Panc1 (cell line): ENCODE measurements at places on chromosomes 5 and 9. TPM values are rescaled to one million over a fixed set of nuclear protein-coding genes. Genes with fewer than 3 reads are reported as not detected.
A peak's percentile ranks its signal among the peaks of the same experiment; 100 is the strongest.

DNA sequence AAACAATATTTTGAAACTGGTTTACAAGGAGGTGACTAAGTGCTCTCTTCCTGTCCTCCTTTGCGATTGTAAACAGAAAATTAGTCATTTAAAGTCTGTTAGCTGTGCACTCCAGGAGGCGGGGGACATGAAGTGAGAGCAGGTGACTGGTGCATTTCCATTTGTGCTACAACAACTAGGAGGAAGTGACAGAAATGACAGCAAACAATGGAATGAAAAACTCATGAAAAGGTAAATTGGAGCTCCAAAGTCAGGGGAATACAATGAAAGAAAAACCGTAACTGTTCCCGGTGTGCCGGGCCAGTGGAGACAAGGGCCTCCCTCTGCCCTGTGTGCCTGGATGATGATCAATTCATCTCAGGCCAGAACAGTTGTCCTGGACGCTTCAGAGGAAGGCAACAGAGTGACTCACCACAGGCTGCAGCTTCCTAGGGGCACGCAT is 439.9 kb downstream of the GADD45G start:
- H3K27me3 ChIP-seq = no peaks in the 10 kb centered on the region
- no peaks in the 10 kb centered on the region for H3K36me3 ChIP-seq
- peak overlapping the region; percentile 35 for H3K4me3 ChIP-seq
- peak; percentile 88 for DNase-seq

GRCh38 chr9:77843076-77843870 is 188.3 kb downstream of the GNAQ start:
- no peak for DNase-seq
- H3K36me3 ChIP-seq = no peaks in the 10 kb centered on the region
- H3K27me3 ChIP-seq = no peaks in the 10 kb centered on the region
- H3K4me1 ChIP-seq = no peaks in the 10 kb centered on the region
- H3K4me3 ChIP-seq = no peak overlapping the region

GRCh38 chr5:37086466-37087173 is 162.6 kb downstream of the CPLANE1 start:
- no peaks in the 10 kb centered on the region for H3K4me1 ChIP-seq
- DNase-seq = no peak
- no peaks in the 10 kb centered on the region for H3K36me3 ChIP-seq
- H3K27me3 ChIP-seq = no peaks in the 10 kb centered on the region
- H3K4me3 ChIP-seq = no peak overlapping the region

DNA sequence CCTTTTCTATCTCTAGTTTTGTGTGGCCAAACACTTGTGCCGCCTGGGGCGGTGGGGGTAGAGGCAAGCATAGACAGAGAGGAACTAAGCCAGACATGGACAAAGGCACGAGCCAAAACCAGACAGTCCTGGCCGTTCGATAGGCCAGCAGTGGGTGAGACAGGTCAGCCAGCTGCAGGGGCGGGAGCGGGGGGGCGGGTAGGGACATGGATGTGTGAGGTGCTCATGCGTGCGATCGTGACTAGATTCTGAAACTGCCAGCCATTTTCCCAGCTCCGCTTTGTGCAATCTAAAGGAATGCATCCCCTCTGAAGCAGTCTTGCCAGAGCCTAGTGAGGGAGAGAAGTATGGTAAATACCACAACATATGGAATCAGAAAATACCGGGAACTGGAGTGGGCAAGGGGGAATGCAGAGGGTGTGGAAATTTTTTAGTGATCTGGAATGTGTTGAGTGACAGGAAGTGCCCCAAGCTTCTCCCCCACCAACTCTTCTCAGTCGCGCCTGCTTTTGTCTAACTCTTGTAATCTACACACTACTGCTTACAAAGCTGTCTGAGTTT is 111.9 kb downstream of the NR6A1 start:
- H3K27ac ChIP-seq = peak overlapping the region; percentile 98
- H3K4me3 ChIP-seq = peak overlapping the region; percentile 73
- peaks cover 36% of the 10 kb centered on the region for H3K4me1 ChIP-seq

GRCh38 chr5:38706376-38706775 is 139.4 kb upstream of the OSMR start:
- no peaks in the 10 kb centered on the region for H3K27me3 ChIP-seq
- H3K27ac ChIP-seq = peak overlapping the region; percentile 67
- no peaks in the 10 kb centered on the region for H3K36me3 ChIP-seq
- H3K4me1 ChIP-seq = peaks cover 20% of the 10 kb centered on the region

- no peak overlapping the region for H3K27ac ChIP-seq
- DNase-seq = no peak
- no peaks in the 10 kb centered on the region for H3K27me3 ChIP-seq
Observed at GRCh38 chr9:34143116-34143515, 16.6 kb upstream of the DCAF12 start.

DNA sequence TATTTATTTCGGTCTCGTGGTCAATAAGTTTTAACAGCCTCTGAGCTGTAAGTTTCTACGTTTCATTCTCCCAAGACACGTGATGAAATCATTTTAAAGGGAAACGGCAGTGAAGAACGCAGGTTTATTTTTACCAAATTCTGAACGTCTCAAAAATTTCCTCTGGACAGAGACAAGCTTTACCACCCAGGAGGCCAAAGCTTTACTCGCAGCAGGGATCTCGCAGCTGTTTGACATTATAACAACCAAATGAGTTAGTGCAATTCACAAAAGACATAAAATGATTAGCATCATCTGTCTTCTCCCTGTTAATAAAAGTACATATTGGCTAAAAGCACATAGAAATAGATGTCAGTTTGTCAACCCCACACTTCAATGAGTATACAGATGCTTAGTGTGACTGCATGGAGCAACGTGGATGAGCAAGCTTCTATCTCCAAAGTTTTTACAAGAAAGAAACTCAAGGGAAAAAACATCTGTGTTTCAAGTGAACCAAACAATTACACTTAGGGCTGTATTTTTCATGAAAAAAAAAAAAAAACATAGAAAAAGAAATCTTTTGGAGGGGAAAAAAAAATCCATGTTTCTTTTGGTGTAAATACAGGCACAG is 2.5 kb downstream of the SEMA5A start:
- no peak overlapping the region for H3K27ac ChIP-seq

- H3K4me3 ChIP-seq = peak within 1 kb of the TSS; percentile 25
- H3K27me3 ChIP-seq = peaks cover 19% of the 10 kb centered on the region
- no peak within 1 kb of the TSS for H3K27ac ChIP-seq
- H3K4me1 ChIP-seq = peaks cover 3% of the 10 kb centered on the region; the same call in 1 of the 2 replicates
- no peaks in the 10 kb centered on the region for H3K36me3 ChIP-seq
Observed at GRCh38 chr5:161546470-161547301, at the start of gene GABRB2. GABRB2 (minus strand) TSS chr5:161546725; CDS start chr5:161546643, 82 bp downstream.

GRCh38 chr9:91710158-91710557 is 239.9 kb downstream of the ROR2 start:
- no peak for DNase-seq
- H3K4me3 ChIP-seq = no peak overlapping the region
- no peaks in the 10 kb centered on the region for H3K36me3 ChIP-seq
- no peak overlapping the region for H3K27ac ChIP-seq
- H3K27me3 ChIP-seq = no peaks in the 10 kb centered on the region

GRCh38 chr9:17025281-17025680 is 109.6 kb upstream of the CNTLN start:
- H3K27ac ChIP-seq = no peak overlapping the region
- no peak for DNase-seq
- no peaks in the 10 kb centered on the region for H3K27me3 ChIP-seq
- H3K36me3 ChIP-seq = no peaks in the 10 kb centered on the region

- no peak overlapping the region for H3K4me3 ChIP-seq
- H3K27me3 ChIP-seq = no peaks in the 10 kb centered on the region
- H3K36me3 ChIP-seq = no peaks in the 10 kb centered on the region
- H3K27ac ChIP-seq = no peak overlapping the region
- H3K4me1 ChIP-seq = no peaks in the 10 kb centered on the region
Observed at GRCh38 chr5:77843570-77844372, 67.6 kb upstream of the TBCA start.

DNA sequence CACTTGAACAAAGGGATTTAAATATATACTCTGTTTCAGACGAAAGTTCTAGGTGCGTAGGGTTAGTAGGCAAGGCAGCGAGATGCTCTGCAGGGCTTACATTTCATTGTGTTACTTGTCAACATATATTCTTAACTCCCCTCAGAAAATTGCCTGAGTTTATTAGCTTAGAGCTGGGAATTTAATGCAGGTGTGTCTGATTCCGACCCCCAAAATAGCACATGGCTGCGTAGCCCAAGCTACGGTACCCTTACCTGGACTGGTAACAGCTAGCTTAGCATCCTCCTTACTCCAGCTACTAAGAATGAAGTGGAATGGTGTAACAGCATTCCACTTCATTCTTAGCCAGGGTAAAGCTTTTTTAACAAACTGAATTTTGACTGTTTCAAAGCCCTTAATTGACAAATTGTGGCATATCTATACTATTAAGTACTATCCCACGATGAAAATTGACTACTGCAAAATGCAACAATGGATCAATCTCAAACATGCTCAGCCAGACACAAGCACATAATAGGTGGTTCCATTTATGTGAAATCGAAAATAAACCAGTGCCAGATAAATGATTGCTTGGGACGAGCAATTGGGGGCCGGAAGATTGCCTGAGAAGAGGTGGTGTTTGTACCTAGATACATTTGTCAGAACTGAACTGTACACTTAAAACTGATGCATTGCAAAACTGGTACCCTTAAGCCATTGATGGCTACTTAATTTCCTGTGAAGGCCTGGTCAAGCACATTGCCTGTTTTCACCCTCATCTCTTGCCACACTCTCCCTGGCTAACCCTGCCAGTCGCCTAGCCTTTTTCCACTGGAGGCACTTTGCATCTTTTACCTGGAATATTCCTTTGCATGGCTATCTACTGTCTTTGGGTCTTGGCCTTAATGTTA is 3.0 kb upstream of the FGF18 start:
- DNase-seq = no peak
- H3K27ac ChIP-seq = no peak overlapping the region
- no peak overlapping the region for H3K4me3 ChIP-seq

GRCh38 chr5:14591548-14591947 is 10.0 kb downstream of the OTULINL start:
- no peak overlapping the region for H3K4me3 ChIP-seq
- H3K27me3 ChIP-seq = peaks cover 10% of the 10 kb centered on the region; the same call in 1 of the 2 replicates
- H3K27ac ChIP-seq = no peak overlapping the region
- DNase-seq = no peak
- no peaks in the 10 kb centered on the region for H3K4me1 ChIP-seq

- no peaks in the 10 kb centered on the region for H3K27me3 ChIP-seq
- no peaks in the 10 kb centered on the region for H3K36me3 ChIP-seq
- no peak overlapping the region for H3K4me3 ChIP-seq
- no peak overlapping the region for H3K27ac ChIP-seq
- H3K4me1 ChIP-seq = peaks cover 3% of the 10 kb centered on the region
Observed at GRCh38 chr5:67300326-67300725, 103.7 kb upstream of the CD180 start.

GRCh38 chr5:45440466-45440865 is 255.7 kb downstream of the HCN1 start:
- no peak overlapping the region for H3K27ac ChIP-seq
- H3K27me3 ChIP-seq = no peaks in the 10 kb centered on the region
- no peaks in the 10 kb centered on the region for H3K4me1 ChIP-seq
- no peak for DNase-seq
- no peaks in the 10 kb centered on the region for H3K36me3 ChIP-seq

DNA sequence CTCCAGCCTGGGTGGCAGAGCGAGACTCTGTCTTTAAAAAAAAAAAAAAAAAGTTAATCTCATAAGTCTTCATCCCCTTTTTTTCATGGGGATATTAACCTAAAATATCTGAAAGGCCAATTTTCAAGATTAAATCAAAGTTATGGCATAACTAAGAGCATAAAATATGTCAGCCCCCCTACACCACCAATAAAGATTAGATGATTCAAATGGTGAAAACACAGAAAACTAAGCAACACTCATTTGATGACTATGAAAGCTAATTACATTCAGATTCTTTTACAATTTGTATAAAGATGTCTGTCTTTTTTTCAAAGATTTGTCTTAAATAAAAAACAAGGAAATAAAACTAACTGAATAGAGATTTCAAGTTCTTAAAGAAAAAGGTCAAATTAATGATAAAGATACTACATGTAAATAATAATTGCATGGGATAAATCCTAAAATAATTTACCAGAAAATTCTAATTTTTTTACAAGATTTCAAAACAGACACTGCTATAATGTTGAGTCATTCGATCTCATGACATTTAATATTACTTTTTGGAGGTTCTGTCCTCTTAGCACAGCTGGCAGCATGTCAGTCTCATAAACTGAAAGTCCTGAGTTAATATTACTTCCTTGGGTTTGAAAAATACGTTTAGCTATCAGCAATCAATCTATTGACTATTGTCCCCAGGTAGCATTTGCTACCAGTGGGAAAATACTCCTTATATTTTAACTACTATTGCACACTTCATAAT is 112.9 kb downstream of the KIAA0825 start:
- H3K36me3 ChIP-seq = no peaks in the 10 kb centered on the region
- no peak overlapping the region for H3K4me3 ChIP-seq

- no peaks in the 10 kb centered on the region for H3K4me1 ChIP-seq
- H3K27ac ChIP-seq = no peak overlapping the region
- no peaks in the 10 kb centered on the region for H3K27me3 ChIP-seq
- DNase-seq = no peak
- H3K36me3 ChIP-seq = no peaks in the 10 kb centered on the region
Observed at GRCh38 chr9:117771136-117771535, 66.9 kb downstream of the TLR4 start.

DNA sequence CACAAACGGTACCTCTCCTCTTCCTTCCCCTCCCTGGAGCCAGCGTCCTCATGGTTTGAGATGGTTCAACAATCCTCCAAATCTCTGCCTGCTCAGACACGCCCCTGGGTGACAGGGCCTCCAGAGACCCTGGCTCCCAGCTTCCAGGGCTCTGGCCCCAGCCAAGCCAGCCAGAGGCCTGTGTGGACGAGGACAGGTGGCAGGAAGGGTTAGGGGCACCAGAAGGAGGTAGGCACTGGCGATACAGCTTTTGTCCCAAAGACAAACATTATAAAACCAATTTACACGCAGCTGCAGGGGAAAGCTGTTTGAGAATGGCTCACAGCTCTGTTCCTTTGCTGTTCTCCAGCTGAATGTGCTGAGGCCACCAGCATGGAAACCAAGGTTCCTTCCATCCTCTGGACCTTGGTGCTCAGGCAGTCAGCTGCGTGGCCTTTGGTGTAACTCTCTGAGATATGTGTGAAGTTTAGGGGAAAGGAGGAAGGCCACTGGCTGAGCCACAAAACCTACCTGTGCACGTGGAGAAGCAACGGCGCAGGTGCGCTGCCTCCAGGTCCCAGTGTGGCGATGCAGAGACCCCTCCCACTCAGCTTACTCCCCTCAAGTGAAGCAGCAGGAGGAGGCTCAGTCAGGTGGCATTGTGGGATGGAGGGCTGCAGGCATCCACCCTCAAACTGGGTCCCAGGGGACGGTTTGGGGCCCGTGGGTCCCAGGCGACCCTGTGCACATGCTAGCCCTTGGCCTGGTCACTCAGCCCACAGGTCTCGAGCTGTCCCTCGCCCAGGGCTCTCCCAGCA is 4.3 kb upstream of the QRFP start:
- no peak overlapping the region for H3K4me3 ChIP-seq
- no peaks in the 10 kb centered on the region for H3K27me3 ChIP-seq
- no peaks in the 10 kb centered on the region for H3K4me1 ChIP-seq
- H3K36me3 ChIP-seq = no peaks in the 10 kb centered on the region

GFRA3 gene
- total RNA-seq = 1.5 TPM

KCNV2 gene
- not detected for total RNA-seq

ADGRD2 gene
- not detected for total RNA-seq

COL23A1 gene
- 0.05 TPM for total RNA-seq

SLC1A3 gene
- 0.13 TPM for total RNA-seq

TAF11L5 gene
- total RNA-seq = not detected

TNFSF15 gene
- 0.03 TPM for total RNA-seq

PDLIM7 gene
- 62.9 TPM for total RNA-seq

CDKN2B-AS1 gene
- total RNA-seq = not detected

TMEM174 gene
- total RNA-seq = not detected

ANKRA2 gene
- total RNA-seq = 6.7 TPM
